ENCODE measurements at places on chromosomes 3 and 15.

GRCh38 chr3:8206971-8207617 lies 294.5 kb upstream of the LMCD1 start:
- no peak for DNase-seq

DNA sequence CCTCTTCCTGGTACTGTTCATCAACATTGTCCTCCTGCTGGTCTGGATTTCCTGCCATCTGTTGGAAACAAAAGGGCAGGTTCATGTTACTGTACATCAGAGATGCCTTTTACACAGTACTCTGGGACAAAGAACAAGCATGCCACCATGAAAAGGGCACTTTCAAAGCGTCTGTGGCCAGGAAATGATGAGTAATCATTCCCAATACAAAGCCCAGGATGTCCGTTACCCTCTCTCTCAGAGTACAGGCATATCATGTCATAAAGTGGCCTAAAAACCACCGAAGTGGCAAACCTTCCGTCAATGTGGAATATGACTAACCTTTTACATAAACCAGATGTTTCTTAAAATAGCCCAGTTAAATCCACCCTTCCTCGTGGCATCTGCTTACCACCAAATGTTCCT lies 71.2 kb downstream of the GOLIM4 start:
- DNase-seq, result no peak

DNA sequence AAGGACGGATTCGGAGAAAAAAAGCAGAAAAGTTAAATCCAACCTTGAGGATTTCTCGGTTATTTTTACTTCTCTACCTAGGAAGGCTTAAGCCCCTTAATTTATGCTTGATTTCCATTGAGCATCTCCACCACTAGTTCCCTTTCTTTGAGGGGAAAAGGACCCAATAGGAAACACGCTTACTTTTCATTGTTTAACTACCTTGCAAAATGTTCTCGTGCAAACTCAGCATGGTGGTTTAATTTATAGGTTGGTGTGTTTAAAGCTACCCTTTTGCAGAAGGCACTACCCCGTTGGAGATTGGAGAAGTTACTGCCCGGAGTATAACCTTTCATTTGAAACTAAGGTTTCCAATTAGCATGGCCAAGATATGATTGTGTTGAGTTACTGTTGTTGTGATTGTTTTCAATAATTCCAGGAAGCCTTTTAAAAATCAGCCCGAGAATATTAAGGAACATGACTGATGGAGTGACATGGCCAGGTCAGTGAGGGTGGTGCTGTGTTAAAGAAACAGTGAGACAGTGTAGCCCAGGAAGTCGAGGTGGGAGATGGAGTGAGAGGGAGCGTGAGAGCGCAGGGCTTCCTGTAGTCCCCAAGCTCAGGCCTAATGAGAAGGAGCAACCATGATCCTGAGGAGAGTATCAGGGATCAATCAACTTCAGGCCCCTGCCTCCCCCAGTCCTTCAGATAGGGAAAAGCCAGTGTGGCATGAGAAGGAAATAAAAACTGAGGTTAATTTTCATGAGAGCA lies 76.6 kb downstream of the AQP9 start:
- no peak for DNase-seq

- no peak for DNase-seq
These were observed 3.3 kb upstream of the CD96 start for GRCh38 chr3:111538681-111539083.

- no peak for DNase-seq
These were observed 195.3 kb downstream of the ABHD5 start for GRCh38 chr3:43885908-43886618.

DNA sequence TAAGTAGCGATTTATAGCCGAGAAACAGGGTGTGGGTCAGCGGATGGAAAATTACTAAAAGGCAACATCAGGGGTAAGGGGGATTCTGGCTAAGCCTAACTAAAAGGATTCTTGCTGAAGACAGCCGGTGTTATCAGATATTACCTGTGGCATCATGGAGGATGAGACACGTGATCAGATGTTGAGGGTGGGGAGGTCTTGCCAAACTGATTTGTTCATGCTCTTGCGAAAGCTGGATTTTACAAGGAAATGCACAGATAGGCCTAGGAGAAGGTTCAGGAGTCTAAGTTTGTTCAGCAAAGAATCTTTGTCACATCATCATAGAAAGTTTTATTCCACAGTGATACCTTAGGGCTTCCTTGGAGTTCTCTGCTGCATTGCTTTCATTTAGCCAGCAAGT lies 396.8 kb upstream of the TBL1XR1 start:
- DNase-seq, result no peak

All from brain (organoid and tissue), 16 donors.